ENCODE measurements at places on chromosomes 6 and 20.
A peak's percentile ranks its signal among the peaks of the same experiment; 100 is the strongest.

DNA sequence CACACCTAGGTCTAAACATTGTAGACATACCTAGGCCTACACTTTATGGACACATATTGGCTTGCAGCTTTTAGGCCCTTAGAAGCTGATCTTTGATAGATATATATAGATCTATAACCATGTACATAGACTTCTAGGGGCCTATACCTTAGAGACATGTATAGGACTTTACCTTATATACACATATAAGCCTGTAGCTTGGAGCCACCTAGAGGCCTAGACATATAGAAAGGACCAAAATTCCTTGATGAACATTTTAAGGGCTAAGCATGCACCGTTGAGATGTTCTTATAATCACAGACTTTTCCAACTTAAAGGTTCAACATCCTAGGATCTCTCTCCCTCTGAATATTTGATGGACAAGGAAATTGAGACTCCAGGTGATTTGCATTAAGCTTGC is 371.7 kb upstream of the SASH1 start:
- no peak for DNase-seq

GRCh38 chr20:32727683-32728082 is 15.6 kb downstream of the COMMD7 start:
- peak; percentile 78 for DNase-seq

DNA sequence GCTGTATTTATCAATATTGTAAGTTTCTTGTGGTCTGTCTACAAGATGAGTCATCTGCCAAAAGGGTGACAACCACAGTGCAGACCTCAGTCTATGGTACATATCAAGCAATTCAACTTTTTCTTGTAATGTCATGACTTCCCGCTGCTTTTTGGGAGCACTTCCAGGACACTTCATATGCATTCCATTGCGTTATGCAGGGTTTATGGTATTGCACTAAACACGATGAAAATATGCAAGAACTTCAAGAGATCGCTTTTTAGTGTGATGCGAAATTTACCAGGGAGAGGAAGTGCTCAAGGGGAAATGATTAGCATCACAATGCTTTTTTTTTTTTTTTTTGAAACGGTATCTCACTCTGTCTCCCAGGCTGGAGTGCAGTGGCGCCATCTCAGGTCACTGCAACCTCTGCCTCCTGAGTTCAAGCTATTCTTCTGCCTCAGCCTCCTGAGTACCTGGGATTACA is 166.5 kb downstream of the TFAP2A start:
- no peak for DNase-seq

DNA sequence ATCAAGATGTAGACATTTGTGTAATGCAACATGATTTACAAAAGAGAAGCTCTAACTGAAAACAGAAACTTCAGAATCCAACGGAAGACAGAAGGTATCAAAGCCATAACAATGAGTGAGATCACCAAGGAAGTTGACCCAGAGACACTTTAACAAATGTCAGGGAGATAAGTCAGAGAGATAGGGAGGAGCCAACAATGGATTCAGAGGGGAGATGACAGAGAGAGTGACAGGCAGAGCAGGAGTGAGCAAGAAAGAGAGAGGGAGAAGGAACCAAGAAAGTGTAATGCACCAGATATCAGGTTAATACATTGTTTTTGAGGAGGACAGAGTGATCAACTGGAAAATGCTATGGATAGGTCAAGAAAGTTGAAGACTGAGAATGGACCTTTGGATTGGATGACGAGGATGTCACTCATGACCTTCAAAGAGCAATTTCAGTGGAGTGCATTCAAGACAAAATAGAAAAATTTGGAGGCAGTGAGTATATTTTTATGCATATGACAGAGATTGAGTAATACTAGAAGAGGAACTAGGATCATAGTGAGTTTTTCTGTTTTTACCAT is 86.6 kb downstream of the TRDN start:
- no peak for DNase-seq

- no peak for DNase-seq
Measured at GRCh38 chr20:46512943-46513844, at the start of gene ZNF334. TSS of gene ZNF334 (minus strand) at chr20:46513559. CDS start at chr20:46512102, 1,457 bp downstream.

- no peak for DNase-seq
Measured at GRCh38 chr20:59790346-59790745, 143.1 kb downstream of the SYCP2 start.

- DNase-seq: no peak
Measured at GRCh38 chr20:37071481-37071911, 24.3 kb downstream of the RBL1 start.

GRCh38 chr6:139676718-139677117 is 302.3 kb upstream of the CITED2 start:
- DNase-seq: no peak

DNA sequence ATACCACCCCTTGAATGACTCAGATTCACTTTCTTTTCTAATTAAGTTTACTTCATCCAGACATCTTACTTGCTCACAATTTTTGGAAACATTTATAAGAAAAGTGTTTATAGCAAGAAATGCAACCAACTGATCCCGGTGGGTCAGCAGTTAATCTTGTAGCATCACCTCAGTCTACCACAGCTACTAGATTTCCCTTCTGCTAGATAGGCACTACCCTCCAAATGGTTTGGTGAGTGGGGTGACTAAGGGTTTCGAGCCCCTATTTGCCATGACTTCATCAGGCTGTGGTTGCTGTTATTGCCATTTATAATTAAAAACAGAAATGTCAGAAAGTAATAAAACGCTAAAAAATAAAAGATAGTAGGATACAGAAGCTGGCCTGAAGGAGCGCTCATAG is 930.1 kb upstream of the GJE1 start:
- peak; percentile 15 for DNase-seq

- DNase-seq: peak; percentile 66
Measured at GRCh38 chr20:8756410-8756809, 312.5 kb upstream of the PLCB4 start.

DNA sequence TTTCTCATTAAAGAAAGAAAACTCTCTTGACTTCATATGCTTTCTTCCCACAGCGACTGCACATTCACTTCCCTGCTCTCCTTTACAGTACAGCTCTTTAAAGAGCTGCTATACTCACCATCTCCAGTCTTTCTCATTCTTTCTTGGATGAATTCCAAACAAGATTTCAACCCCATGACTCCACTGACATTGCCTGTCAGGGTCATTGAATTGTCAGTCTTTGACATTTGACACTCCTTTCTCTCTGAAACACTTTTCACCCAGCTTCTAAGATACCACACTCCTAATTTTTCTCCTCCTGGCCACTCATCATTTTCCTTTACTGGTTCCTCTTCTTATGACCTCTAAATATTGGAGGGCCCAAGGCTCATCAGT is 811 bp upstream of the ARMH2 start:
- no peak for DNase-seq

Data from GM04503 (cell line).